ENCODE measurements at places on chromosomes 12 and 14. TPM values are rescaled to one million over a fixed set of nuclear protein-coding genes. Genes with fewer than 3 reads are reported as not detected.
A peak's percentile ranks its signal among the peaks of the same experiment; 100 is the strongest.

- no peak for DNase-seq
Measured at GRCh38 chr12:24363177-24363754, 413.8 kb upstream of the SOX5 start.

- no peak for DNase-seq
Measured at GRCh38 chr12:72828662-72829324, 556.6 kb downstream of the TRHDE start.

The DBX2 gene
- not detected for total RNA-seq

DNA sequence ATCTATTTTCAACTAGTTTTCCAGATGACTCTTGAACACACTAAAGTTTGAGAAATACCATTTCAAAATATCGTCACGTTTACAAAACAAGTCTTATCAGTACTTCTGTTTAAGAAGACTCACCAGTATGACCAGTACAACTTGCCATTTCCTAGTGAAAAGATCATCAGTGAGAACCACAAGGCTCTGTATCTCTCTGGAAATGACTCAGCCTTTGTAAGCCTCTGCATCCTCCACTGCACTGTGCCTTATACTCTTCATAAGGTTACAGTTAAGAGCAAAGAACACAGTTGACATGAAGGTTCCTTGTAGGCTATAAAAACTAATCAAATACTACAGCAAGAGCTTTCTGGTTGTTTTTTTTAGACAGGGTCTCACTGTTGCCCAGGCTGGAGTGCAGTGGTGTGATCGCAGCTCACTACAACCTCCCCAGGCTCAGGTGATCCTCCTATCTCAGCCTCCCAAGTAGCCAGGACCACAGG is 5.7 kb upstream of the VTI1B start:
- no peak for DNase-seq

GRCh38 chr12:90199006-90199405 is 490.4 kb upstream of the ATP2B1 start:
- DNase-seq, result no peak

- no peak for DNase-seq
Measured at GRCh38 chr14:63737582-63738006, 9.7 kb upstream of the SGPP1 start.

DNA sequence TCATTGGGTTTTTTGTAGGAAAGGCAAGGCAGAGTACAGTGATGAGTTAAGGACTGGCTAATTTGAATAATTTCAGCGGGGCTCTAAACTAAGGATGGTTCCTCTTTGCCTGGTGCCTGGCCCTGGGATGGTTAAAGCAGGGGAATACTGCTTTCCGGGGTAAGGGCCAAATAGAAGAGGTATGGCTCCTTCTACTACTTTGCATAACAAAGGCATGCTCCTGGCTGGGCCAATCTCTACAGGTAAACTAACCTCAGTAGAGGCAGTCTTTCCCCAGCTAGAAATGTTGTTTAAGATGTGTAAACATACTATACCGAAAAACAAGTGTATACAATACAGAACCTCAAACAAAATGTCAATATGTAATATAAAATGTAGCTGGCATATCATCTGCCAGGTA is 1239.0 kb downstream of the SLC16A7 start:
- no peak for DNase-seq

GRCh38 chr14:54497224-54497623 is 8.4 kb upstream of the GMFB start:
- DNase-seq, result no peak

GRCh38 chr12:93741659-93742109 is 64.5 kb downstream of the CRADD start:
- peak; percentile 9 for DNase-seq

The PRPH gene
- not detected for total RNA-seq

GRCh38 chr14:36647417-36647823 is 14.2 kb upstream of the PAX9 start:
- DNase-seq, result no peak

- no peak for DNase-seq
Measured at GRCh38 chr14:68148276-68148675, 328.7 kb downstream of the RAD51B start.

The RASSF9 gene
- 2.2 TPM for total RNA-seq

GRCh38 chr14:53367644-53368026 is 214.5 kb upstream of the DDHD1 start:
- no peak for DNase-seq

The RASSF8 gene
- total RNA-seq, result 87.2 TPM

DNA sequence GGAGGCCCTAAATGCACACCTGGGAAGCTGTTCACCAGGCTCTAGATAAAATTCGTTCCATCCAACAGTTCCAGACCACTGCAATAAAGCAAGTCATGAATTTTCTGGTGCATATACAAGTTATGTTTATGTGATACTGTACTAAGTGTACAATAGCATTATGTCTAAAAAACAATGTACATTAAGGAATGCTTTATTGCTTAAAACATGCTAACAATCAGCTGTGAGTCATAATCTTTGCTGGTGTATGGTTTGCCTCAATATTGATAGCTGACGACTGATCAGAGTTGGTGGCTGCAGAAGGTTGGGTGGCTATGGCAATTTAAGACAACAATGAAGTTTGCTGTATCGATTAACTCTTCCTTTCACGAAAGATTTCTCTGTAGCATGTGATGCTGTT is 52.3 kb downstream of the ATG14 start:
- DNase-seq, result no peak

DNA sequence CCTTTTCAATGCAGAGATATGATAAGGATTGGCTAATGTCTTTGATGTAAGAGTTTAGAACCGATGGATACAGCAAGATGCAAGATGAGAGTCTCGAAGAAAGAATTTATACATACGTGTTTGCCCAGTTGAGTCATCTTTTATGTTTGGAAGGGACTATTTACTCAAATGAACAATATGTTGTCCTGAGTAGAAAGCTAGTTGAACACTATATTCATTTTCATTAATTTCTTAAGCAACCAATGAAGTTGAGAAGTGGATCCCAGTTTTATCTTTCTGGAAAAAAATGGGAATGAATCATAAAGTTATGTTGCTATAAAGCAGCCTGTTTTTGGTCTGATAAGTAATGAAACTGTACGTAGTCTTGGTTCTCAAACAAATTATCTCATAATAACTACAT is 1431.7 kb upstream of the FLRT2 start:
- DNase-seq, result no peak

- no peak for DNase-seq
Measured at GRCh38 chr12:56897844-56898361, 36.3 kb downstream of the SDR9C7 start.

The CFAP251 gene
- total RNA-seq, result 0.80 TPM

The IKZF4 gene
- total RNA-seq, result 3.0 TPM

DNA sequence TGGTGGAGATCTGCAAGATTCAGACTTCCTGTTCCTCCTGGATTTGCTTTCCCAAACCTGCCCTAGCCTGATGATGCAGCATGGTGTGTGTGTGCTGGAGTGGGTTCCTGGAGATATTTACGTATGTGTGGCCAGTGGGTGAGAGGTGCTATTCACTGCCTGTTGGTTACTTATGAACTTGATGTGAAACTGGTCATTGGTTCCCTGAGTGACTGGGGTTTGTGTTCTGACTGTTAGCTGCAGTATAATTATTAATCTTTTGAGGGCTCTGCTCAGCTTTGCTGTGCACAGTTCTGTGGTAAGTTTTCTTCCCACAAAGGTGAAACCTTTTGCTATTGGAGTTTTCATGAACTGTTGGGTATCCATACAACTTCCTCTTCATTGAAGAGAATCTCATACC is 541.8 kb upstream of the FBXO33 start:
- no peak for DNase-seq

DNA sequence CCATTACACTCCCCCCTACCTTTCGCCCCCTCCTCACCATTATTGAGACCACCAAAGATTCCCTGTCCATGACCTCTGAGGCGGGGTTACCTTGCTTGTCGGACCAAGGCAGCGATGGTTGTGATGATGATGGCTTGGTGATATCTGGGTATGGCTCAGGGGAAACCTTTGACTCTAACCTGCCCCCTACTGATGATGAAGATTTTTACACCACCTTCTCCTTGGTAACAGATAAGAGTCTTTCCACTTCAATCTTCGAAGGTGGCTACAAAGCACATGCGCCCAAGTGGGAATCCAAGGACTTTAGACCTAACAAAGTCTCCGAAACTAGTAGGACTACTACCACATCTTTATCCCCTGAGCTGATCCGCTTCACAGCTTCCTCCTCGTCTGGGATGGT is 350.2 kb downstream of the DIO2 start:
- DNase-seq, result peak; percentile 9

- DNase-seq, result no peak
Measured at GRCh38 chr12:40336573-40337199, 111.9 kb downstream of the LRRK2 start.

DNA sequence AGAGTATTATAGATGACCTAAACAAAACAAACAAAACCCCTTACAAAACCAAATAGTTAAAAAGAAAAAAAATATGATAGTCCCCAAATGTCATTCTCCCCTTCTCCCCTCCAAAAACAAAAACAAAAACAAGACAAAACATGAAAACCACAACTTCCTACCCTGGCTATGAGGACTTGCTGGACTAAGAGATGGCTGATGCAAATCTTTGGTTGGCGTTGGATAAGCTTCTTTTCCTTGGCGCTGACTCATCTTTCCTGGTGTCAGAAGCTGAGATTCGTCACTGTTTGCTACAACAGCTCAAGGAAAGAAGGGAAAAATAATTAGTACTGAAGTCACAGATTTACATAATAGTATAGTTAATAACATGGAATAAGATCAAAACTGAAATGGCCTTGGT is 102.5 kb upstream of the BBS10 start:
- no peak for DNase-seq

GRCh38 chr12:96437171-96437445 is 36.9 kb upstream of the CDK17 start:
- no peak for DNase-seq

The RGS6 gene
- 15.7 TPM for total RNA-seq

The RBM25 gene
- 110 TPM for total RNA-seq

DNA sequence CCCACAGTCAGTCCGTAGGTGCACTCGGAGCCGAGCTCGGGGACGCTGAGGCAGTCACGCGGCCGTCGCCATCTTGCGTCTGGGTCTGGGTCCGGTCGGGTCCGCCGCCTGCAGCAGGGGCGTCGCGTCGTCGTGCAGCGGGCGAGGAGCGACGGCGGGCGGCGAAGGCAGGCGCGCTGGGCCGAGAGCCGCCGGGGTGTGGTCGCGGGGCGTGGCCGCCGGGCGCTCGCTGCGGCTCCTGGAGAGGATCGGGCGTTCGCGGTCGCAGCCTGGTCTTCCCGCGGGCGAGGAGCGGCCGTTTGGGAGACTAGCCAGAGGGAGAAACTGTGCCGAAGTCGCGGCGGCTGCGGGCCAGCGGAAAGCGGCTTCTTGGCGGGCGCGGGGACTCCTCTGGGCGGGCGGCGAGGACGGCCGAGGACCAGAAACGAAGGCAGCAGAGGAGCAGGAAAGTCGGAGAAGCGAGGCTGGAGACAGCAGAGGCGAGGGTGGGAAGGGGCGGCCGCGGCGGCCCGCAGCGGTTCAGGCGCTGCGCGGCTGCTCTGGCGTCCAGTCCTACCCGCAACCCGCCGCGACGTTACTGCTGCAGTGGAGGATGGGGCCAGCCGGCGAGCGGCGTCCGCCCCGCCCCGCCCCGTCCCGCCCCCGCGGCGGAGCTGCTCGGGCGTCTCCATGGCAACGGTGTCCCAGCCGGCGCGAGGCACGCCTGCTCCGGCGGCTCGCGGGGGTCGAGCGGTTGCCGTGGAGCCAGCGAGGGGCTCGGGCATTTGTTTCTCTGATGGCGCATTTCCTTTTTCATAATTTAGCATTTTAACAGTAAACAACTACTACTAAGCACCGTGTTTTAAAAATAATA is at the start of gene PNMA1:
PNMA1 (minus strand) TSS at position 582 of the 853 bp plus-strand sequence. CDS start 745 bp downstream, outside the sequence.
- peak; percentile 87 for DNase-seq

GRCh38 chr14:103028161-103028767 is 29.1 kb downstream of the CDC42BPB start:
- no peak for DNase-seq

- DNase-seq, result no peak
Measured at GRCh38 chr14:68391311-68392014, 401.4 kb downstream of the ZFP36L1 start.

- no peak for DNase-seq
Measured at GRCh38 chr12:12891881-12892355, 556 bp downstream of the GPRC5A start.

DNA sequence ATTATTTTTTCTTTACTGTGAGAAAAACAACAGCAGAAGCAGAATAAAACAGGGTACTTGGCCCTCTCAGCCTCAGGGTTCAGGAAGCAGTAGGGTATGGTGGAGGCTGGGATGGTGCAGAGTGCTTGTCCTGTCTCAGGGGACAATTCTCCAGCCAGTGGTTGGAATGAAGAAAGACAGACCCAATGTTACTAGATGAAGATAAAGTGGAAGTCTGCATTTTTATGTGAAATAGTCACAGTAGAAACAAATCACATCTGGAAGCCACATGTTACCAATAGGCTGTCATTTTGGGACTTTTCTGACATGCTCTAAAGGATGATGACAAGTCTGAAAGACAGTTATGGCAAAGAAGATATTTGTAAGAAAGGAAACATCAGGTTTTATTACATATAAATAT is 32.3 kb downstream of the PROX2 start:
- no peak for DNase-seq

GRCh38 chr12:87920139-87920538 is 109.1 kb downstream of the C12orf50 start:
- no peak for DNase-seq

- DNase-seq, result no peak
Measured at GRCh38 chr12:24054416-24054815, 104.9 kb upstream of the SOX5 start.

DNA sequence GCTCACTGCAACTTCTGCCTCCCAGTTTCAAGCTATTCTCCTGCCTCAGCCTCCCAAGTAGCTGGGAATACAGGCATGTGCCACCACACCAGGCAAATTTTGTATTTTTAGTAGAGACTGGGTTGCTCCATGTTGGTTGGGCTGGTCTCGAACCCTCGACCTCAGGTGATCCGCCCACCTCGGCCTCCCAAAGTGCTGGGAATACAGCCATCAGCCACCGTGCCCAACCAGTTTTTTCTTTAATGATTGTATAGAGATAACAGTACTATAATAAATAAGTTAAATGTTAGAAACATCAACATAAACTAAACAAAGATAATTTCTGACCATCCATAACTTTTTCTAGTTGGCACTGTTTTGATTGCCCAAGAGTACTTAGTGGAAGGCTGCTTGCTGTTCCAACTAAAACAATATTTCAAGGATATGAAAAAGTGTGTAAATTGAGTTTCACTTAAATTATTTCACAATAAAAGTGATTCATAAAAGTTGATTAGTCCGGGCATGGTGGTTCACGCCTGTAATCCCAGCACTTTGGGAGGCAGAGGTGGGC is 5.6 kb downstream of the GON7 start:
- no peak for DNase-seq

The ZBTB42 gene
- 2.4 TPM for total RNA-seq

The MIP gene
- total RNA-seq, result 0.10 TPM

The RAB2B gene
- 25.0 TPM for total RNA-seq

Measured in endothelial cell (in vitro differentiated cells).